ENCODE measurements at places on chromosomes 4 and X. TPM values are rescaled to one million over a fixed set of nuclear protein-coding genes. Genes with fewer than 3 reads are reported as not detected.

- no peak for DNase-seq
Observed at GRCh38 chr4:36220776-36221175, 23.5 kb downstream of the ARAP2 start.

DNA sequence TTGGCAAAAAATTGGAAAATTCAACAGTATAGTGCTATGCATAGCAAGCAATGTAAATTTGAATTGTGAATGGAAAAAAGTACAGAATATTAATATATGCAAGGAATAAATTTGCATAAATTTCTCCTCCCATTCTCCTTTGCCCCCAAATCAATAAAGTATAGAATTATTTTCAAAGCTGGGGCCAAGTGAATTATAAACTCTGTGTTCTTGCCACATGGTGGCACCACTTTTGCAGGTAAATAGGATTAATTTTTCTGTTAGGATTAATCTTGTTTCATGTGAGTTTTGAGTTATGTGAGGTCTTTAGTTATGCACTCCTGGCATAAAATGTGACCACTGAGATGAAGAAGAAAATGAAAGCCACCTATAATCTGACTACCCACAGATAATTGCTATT lies 19.9 kb downstream of the COPS4 start:
- no peak for DNase-seq

The TLR3 gene
- total RNA-seq: 1.8 TPM

GRCh38 chrX:16517039-16517605 lies 132.8 kb upstream of the S100G start:
- no peak for DNase-seq

- DNase-seq: no peak
Observed at GRCh38 chr4:80309294-80310004, 26.1 kb upstream of the CFAP299 start.

DNA sequence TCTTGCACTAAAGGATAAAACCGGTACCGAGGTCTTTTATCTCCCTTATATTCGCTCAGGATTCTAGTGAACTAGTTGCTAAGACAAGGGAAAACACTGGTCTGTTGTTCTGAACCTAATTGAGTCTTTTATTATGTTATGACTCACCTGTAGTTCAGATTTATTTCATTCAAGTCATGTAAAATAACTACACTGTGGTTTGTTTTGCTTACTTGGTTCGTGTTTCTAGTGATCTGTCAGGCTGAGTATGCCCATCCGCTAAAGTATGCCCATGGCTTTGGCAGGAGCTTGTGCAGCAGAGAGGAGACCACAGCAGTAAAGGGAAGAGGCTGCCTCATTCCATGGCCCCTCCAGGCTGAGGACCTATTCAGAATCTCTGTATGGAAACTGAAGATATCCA lies 126.1 kb downstream of the AFF1 start:
- DNase-seq: no peak

DNA sequence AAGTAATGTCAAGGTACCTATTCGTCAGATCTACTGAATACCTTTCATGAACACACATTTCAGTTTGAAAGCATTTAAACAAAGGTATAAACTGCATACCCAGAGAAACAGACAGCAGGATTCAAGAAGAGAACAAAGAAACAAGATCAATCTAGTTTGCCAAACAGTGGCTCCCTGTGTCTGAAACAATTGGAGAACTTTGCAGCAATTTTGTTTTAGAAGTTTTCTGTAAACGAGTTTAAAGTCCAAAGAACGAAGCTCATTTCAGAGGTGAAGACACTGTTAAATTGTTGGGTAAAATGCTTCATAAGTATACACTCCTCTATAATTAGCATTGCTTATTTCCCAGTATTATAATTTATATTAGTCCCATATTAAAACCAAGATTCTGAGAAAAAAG lies 21.4 kb upstream of the NSUN7 start:
- no peak for DNase-seq

GRCh38 chrX:148632444-148632843 lies 132.0 kb downstream of the AFF2 start:
- DNase-seq: no peak

The CTAG1B gene
- total RNA-seq: not detected

DNA sequence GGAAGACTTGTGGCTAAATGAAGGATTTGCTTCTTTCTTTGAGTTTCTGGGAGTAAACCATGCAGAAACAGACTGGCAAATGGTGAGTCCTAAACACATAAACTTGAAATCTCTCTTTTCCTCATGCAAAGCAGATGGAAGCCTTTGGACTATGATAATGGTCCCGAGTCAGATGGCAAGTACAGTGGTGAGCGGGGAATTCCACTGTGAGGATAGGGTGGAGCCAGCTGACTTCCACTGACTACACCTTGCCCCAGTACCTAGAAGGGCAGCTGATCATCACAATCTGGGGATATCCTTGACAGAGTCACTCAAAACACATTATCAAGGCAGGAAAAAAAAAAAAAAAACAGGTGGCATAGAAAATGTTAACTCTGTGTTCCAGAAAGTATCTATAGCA lies 34.3 kb downstream of the ENPEP start:
- DNase-seq: peak; percentile 30

- DNase-seq: peak; percentile 17
Observed at GRCh38 chrX:23854945-23855344, 52.8 kb downstream of the APOO start.

The AVPR2 gene
- not detected for total RNA-seq

The KIAA1210 gene
- 0.40 TPM for total RNA-seq

The TRO gene
- total RNA-seq: 46.2 TPM

The DAPP1 gene
- 2.0 TPM for total RNA-seq

DNA sequence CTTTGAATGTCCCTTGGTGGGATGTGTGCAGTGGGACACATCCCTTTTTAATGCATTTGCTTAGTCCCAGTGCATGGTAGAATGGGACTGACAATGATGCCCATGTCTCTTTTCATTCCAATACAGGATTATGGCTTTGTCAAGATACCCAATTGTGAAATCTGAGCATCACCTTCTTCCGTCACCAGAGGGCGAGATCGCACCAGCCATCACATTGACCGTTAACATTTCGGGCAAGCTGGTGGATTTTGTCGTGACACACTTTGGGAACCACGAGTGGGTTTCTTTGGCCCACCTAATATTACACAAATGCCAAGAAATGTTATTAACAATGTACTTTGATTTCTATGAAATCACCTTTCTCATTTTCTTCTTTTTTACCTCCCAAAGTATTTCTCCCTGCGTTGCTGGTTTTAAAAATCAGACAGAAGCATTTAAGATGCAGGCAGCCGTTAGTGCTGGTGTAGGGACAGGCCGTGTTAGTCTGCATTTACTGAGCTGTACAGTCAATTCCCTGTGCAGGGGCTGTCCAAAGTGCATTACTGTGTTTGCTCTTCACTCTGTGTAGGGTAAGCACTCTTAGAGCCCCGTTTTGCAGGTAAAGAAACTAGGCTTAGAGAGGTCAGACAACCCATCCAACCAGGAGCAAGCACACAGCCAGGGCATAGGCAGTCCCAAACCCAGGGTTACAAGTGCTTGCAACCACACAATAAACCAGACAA lies 46.5 kb downstream of the CWH43 start:
- no peak for DNase-seq

The CUL4B gene
- 50.5 TPM for total RNA-seq

DNA sequence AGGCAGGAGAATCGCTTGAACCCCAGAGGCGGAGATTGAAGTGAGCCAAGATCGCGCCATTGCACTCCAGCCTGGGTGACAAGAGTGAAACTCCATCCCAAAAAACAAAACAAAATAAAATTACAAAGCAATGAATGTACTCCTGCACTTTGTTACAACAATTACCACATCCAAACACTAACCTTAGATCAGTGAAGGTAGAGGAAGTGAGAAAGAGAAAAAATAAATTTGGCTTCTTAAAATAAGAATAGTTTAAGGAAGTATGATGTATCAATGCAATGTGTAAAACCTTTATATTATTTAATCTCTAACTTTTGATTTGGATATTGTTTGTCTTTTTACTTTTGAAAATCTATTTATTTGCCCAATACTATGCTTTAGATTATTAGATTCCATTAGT lies 21.7 kb upstream of the CSN1S1 start:
- no peak for DNase-seq

The NUDT10 gene
- 5.3 TPM for total RNA-seq

- DNase-seq: no peak
Observed at GRCh38 chr4:32824336-32824735, 2104.2 kb downstream of the PCDH7 start.

- DNase-seq: no peak
Observed at GRCh38 chrX:154791939-154792338, 13.3 kb downstream of the MPP1 start.

The SLC16A2 gene
- total RNA-seq: 13.8 TPM

DNA sequence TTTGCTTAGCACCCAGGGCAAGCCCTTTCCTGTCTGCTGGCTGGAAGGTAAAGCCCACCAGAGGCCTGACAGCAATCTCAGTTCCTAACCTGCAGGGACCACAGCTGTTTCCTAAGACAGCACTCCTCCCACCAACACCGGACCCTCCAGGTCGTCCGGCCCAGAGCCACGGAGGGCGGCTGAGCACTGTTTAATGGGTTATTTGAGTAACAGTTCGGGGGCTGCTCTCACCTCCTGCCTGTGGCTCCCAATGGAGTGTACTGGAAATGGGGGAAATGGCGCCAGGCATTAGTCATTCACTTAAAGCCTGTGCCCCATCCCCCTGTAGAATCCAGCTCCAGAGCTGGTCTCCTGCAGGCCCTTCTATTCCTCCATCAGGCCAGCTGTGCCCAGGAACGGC lies 81.6 kb upstream of the ADRA2C start:
- DNase-seq: no peak

The NLRP2B gene
- total RNA-seq: not detected

GRCh38 chr4:74262522-74262921 lies 45.7 kb upstream of the EPGN start:
- DNase-seq: no peak

GRCh38 chr4:168409089-168409801 lies 71.0 kb downstream of the DDX60L start:
- DNase-seq: no peak

DNA sequence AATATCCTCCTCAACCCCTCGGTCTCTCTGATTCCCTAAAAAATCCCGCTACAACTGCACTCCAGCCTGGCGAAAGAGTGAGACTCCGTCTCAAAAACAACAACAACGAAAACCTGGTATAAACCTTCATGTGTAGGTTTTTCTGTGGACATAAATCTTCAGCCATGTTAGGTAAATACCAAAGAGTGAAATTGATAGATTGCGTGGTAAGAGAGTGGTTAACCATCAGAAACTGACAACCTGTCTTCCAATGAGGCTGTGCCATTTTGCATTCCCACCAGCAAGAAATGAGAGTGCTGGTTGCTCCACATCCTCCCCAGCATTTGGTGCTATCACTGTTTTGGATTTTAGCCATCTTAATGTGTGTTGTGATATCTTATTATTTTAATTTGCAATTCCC lies 10.9 kb downstream of the TBC1D19 start:
- DNase-seq: no peak

GRCh38 chr4:4709736-4710135 lies 149.7 kb upstream of the MSX1 start:
- DNase-seq: no peak

The UCP1 gene
- total RNA-seq: not detected

DNA sequence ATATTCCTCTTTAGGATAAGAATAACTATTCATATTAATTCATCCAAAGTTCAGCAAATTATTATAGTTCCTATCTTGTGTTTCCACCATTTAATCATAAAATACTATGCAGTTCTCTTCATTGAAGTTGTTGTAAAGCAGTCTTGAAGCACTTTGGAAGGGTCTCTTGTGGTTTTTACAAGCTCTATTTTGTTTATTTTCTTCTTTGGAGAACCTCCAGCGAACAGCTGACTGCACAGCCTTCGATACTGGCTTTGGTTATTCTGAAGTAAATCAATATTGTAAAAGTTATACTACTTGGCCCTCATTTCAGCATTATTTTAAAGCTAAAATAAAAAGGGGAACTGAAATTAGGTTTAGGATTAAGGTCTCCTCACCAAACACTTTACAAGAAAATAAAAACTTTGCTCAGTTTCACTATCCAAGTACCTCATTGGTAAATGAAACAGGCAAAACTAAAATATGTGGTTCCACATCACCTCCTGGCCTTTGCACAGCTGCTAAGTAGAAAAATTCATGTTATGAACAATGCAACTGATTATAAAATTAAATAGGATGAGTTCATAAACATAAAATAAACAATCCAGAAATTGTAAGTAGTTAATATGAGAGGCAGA lies 1629.2 kb upstream of the ADGRL3 start:
- no peak for DNase-seq

DNA sequence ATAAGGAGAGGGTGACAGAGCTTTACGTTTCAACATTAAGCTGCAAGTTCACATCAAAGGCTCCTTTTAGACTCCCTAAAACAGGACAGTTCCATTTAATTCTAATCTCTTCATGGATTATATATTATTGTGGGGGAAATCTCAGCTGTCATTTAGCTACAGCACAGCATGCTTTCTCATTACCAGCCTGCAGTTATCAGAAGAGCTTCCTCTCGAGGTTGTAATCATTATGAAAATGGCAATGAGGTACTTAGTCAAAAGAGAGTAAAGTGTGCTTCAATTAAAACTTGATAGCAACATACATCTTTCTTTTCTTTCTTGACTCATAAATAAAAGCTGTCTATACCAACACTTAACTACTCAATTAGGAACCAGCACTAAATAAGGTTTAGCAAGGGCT lies 896.8 kb downstream of the ADGRL3 start:
- DNase-seq: no peak

DNA sequence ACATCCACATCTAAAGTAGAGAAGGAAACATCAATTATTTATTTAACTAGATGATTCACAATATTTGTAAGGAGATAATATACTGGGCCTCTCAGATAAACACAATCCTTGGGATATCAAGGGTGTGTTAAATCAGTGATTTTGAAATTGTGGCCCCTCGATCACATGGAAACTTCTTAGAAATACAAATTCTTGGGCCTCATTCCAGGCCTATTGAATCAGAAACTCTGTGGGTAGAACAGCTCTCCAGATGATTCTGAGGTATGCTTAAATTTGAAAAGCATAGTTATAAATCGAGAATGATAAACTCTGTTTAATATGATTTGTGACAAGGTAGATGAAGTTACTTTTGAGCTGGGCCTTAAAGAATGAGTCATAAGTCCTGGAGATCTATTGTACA lies 64.3 kb upstream of the GPR174 start:
- no peak for DNase-seq

The ZNF732 gene
- not detected for total RNA-seq

The LYAR gene
- 12.9 TPM for total RNA-seq

- no peak for DNase-seq
Observed at GRCh38 chr4:6663596-6664393, 23.3 kb downstream of the MRFAP1 start.

DNA sequence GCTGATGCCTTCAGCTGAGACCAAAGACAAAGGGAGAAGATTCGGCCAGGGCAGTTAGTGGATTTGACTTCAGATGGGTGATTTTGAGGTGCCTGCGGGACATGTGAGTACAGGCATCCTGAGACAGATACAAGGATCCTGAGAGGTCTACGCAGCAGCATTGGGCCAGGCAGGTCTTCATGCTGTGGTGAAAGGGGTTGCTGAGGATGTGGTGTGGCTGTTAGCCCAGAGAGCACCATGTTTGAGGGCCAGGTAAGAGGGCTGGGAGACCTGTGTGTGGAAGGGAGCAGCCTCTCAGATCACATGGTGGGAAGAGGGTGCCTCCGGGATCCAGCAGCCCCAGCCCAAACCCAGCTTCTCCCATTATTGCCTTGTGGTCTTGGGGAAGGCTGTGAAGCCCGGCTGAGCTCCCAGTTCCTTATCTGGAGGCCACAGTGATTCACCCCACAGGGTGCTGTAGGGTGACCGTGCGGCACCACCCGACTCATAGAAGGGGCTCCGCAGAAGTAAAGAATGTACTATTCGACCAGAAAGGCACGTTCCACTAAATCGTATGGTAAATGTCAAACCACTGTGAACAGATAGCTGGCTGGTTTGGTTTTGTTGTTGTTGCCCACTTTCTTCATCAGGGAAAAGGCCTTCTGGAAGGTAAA lies 27.7 kb upstream of the TADA2B start:
- DNase-seq: no peak

GRCh38 chr4:43567644-43568043 lies 675.1 kb downstream of the GRXCR1 start:
- no peak for DNase-seq

All from hepatocyte (in vitro differentiated cells).